ENCODE measurements at places on chromosomes 11 and 22. TPM values are rescaled to one million over a fixed set of nuclear protein-coding genes. Genes with fewer than 3 reads are reported as not detected.

Gene HSPA8
- 828 TPM for polyA plus RNA-seq

Gene RTN4R
- polyA plus RNA-seq, result 41.3 TPM

Gene C11orf65
- polyA plus RNA-seq, result 0.08 TPM

Gene HSCB
- polyA plus RNA-seq, result 14.7 TPM

Gene OR9G4
- polyA plus RNA-seq, result not detected

Gene APOBEC3B
- polyA plus RNA-seq, result 43.3 TPM

Gene EIF4ENIF1
- 21.9 TPM for polyA plus RNA-seq

Gene LRRC56
- 1.6 TPM for polyA plus RNA-seq

Gene P2RX3
- 0.45 TPM for polyA plus RNA-seq

Gene LTO1
- polyA plus RNA-seq, result 25.5 TPM

Gene SDF2L1
- 75.4 TPM for polyA plus RNA-seq

Gene UBQLN3
- polyA plus RNA-seq, result not detected

Gene CD3G
- 0.02 TPM for polyA plus RNA-seq

Gene RIMBP3C
- 0.20 TPM for polyA plus RNA-seq

Gene NOX4
- 1.6 TPM for polyA plus RNA-seq

Gene SLC22A25
- not detected for polyA plus RNA-seq

Gene NNMT
- polyA plus RNA-seq, result not detected

Gene CARD18
- polyA plus RNA-seq, result not detected

Gene TTC36
- 0.14 TPM for polyA plus RNA-seq

Gene P2RY6
- polyA plus RNA-seq, result 0.20 TPM

Gene TCP11L1
- 11.2 TPM for polyA plus RNA-seq

Gene TNNI2
- polyA plus RNA-seq, result not detected

Gene MMP11
- polyA plus RNA-seq, result 29.7 TPM

Measured in H1 (cell line).